ENCODE measurements at places on chromosomes 7 and 10.

DNA sequence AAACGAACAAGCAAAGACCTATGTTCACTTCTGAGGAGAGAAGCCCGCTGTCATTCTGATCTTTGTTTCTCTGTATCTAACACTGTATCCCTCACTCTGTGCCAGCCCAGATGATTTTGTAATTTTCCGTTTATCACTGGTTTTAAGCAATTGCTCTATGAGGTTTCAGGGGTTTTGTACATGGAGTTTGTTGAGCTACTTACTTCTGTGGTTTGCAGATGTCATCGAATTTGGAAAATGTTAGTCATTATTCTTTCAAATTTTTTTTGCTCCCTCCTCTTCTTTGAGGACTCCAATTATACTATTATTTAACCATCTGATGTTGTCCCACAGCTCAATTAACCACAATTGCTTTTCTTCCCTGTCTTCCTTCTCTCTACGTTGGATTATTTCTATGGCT is 650.9 kb upstream of the IGFBP3 start:
- no peak for DNase-seq

DNA sequence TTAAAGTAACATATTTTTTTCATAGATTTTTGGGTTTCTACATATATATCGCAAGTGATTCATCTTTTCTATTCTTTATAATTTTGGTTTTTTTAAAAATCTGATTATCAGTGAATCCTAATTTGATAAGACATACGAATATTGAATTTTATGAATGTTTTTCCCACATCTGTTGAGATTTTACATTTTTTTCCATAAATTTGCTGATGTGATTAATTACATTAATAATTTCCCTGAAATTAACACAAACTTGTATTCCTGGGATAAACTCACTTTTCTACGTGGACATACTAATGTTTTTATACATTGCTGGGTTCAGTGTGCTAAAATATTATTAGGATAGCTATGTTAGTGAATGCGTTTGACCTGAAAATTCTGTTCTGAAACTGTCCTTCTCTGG is 26.1 kb downstream of the DMTF1 start:
- no peak for DNase-seq

DNA sequence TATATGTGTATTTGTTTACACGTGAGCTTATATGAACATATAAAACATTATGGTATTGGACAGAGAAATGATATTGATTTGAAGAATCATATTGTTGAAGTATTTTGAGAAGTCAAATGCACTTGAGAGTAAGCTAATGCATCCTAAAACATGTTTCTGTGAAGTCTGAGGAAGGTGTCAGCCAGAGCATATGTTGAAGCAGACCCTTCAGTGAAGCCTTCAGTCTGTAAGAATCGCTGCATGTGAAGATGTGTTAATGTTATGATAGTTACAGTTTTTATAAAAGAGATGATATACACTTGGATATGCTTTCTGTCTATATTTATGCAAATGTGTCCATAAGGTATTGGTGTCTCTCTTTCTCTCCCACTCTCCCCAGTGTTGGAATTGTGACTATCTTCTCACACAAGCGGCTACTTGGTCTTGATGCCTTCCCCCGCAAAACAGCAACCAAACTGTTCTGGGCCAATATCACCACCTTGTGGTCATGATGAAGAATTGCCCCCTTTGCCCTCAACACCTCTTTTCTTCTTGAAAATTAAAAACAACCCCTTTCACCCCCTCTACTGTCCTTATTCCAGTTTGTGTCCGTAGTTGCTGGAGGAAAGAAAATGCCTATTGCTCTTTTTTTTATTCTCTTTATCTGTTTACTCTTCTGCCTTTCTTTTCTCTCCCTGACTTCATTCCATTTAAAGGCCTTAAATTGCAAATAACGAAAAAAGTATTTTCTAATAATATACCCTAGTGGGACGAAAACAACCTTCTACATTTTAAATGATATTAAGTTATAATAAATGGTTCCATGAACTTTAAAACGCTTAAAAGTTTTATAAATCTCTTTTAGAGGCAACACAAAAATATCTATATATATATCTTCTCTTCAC is 64.9 kb downstream of the IKZF1 start:
- no peak for DNase-seq

DNA sequence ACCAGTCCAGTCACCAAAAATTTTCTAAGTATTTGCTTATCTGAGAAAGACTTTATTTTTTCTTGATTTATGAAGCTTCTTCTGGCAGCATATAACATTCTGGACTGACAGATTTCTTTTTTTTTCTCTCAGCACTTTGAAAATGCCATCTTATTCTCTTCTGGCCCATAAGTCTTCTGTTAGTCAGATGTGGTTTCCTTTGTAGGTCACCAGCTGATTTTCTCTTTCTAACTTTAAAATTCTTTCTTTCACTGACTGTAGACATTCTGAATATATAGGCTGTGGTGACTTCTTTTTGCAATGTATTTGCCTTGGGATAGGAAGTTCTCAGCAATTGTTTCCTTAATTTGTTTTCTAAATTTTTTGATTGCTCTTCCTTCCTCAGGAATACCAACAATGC is 172.5 kb downstream of the CCDC7 start:
- DNase-seq = no peak

DNA sequence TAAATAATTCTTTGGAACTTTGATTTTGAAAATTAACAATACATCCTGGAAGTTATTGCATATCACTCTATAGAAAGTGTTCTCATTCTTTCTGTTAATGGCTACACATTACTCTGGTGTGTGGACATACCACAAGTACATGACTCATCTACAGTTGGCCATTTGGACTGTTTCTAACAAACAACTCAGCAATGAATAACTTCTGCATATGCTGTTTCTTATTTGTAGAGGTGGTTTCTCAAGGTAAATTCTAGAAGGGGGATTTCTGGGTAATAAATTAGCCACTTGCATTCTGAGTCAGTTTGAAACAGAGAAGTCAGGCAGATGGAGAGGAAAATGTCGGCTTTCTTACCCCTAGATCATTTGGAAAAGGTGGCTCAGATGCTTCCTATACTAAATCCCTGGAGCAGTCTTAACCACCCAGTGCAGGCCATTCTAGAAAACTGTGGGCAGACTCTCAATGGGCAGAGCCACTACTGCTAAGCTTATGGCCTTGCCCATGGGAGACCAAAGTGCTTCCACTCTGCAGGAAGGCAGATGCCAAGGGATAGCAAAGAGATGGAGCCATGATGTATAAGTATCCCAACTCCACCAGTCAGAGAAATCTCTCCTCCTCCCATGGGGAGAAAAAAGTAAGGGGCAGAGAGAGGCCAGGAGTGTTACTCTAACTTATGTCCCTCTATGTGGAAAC is 194.0 kb upstream of the PLPP4 start:
- DNase-seq = no peak

- no peak for DNase-seq
Measured at GRCh38 chr10:32072025-32072800, 16.0 kb upstream of the KIF5B start.

DNA sequence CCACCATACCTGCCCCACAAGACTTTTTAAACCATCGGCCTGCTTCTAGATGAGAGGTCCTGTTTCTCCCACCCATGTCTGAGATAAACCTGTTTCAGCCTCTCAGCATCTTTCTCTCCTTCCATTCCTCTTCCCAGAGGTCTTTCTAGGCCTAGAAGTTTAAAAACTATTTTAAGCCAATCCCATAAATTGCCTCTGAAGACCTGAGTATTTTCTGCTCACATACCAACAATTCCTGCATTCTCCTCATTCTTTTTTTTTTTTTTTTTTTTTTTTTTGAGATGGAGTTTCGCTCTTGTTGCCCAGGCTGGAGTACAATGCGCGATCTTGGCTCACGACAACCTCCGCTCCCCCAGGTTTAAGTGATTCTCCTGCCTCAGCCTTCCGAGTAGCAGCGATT is 262.9 kb upstream of the AUTS2 start:
- DNase-seq = no peak

- no peak for DNase-seq
Measured at GRCh38 chr10:106506526-106507283, 657.8 kb downstream of the SORCS1 start.

DNA sequence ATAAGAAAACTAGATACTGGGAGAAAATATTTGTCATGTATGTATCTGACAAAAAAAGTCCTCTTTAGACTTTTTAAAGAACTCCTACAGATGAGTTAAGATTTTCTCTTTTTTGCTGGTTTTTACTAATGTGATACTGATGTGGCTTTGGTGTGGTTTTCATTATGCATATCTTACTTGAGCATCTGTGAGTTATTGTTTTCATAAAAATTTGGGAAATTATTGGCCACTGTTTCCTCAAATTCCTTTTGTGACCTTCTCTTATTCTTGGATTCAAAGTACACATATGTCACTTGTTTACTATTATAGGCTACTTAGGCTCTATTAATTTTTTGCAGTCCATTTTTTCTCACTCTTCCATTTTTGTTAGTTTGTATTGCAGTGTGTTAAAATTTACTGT is 89.0 kb downstream of the PPP1R9A start:
- DNase-seq = no peak

DNA sequence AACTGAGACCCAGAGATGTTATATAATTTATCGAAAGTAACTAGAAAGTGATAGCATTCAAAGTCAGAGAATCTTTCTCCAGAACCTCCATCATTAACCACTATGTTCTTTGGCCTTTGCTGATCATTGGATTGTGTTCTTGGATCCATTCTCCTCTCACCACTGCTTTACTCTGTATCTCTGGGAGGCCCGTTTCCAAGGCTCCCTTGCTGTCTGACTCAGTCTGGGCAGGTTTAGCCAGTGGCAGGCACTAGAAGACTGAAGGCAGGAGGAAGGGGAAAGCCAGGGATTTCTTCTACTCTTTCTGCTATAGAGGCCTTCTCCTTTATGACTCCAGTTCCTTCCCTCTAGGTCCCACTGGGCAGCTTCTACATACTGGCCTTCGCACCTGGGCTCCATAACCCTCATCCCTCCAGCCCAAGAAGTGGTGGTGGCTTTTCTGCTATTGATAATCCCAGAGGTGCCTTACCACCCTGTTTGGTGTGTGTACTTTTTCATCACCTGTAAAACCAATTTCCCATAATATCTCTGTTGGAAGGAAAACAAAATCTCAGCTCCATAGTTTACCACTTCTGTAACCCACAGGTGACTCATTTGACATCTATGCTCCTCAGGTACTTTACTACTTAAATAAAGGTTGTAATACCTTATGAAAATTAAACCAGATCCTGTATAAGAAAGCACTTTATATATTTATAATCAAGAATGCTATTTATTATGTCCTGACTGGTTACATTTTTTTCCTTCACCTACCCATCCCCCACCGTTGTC is 36.0 kb downstream of the BCAP29 start:
- DNase-seq = no peak

DNA sequence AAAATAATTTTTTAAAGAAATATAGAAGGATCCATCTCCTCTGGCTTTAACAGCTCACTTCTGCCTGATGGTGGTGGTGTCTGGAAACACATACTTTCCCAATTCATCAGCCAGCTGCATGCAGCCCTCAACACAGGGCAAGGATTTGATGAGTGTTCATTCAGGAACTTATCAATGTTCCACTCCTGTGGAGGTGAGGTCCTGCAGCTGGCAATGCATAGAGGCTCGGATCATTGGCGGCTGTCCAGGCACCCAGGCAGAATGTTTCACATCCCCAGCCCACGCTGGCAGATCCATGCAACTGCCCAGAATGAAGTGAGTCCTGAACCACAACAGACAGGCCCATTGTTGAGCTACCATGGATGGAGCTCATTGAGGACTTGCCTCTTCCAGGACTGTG is 55.2 kb upstream of the KCNMA1 start:
- no peak for DNase-seq

- no peak for DNase-seq
Measured at GRCh38 chr7:94396037-94396431, 1.3 kb downstream of the COL1A2 start.

DNA sequence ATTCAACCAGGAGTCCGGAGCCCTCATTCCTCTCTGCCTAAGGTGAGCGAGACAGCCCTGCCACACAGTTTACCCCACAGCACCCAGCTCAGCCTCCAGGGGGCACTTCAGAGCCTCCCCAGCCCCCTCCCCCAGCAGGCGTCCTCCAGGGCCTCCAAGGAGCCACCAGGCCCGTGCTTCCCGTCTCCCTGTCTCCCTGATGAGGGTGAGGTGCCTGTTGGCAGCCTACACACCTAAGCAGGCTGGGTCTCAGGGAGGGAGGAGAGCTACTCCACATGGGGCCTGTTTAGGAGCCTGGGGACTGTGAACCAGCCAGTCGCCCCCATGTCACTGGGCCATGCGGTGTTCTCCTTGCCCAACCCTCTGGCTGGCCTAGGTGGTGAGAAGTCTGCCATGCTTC is 28.9 kb upstream of the TRIM8 start:
- DNase-seq = no peak

- DNase-seq = no peak
Measured at GRCh38 chr10:104243512-104243911, 11.2 kb upstream of the GSTO1 start.

GRCh38 chr10:3046210-3046779 is 21.1 kb upstream of the PFKP start:
- no peak for DNase-seq

GRCh38 chr7:90766814-90767564 is 170.9 kb downstream of the CDK14 start:
- DNase-seq = no peak

- no peak for DNase-seq
Measured at GRCh38 chr10:78567680-78568455, 500.9 kb upstream of the ZMIZ1 start.

- no peak for DNase-seq
Measured at GRCh38 chr7:82696631-82697030, 253.1 kb upstream of the CACNA2D1 start.

DNA sequence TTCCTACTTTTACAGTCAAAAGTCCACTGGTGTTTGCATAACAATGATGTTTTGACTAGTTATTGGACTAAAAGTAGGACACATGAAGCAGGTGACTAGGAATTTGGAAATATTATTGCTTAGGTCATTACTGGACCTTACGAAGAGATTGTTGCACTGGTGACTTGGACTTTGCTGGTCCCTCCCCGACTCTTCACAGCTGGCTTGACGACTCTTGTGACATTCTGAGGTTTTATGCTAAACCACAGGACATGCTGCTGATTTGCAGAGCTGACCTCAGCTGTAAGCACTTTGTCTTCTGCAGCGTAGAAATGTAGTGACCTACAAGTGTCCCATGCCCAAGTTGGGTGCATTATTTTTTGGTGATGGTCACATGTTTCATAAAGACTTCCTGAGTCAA is 21.9 kb downstream of the PCBD1 start:
- no peak for DNase-seq
